GM03348 (cell line): ENCODE measurements at places on chromosomes 11 and 22.

- DNase-seq: no peak
These were observed 251.9 kb upstream of the FAT3 start for GRCh38 chr11:91972665-91973266.

DNA sequence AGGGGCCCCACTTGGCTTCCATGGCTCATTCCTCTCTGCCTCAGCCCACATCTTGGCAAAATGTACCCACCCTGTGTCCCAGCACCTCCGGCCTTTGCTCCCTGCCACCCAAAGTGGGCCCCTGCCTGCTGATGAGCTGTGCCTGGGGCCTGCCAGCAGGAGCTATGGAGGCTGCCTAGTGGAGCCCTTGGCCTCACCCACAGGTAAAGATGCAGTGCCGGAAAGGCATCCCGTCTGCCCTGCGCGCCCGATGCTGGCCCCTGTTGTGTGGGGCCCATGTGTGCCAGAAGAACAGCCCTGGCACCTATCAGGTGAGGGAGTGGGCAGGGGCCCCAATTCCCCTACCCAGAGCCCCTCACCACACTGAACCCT, 1.3 kb downstream of the TBC1D10C start:
- no peak for DNase-seq

- DNase-seq: no peak
These were observed 73.7 kb downstream of the PRCP start for GRCh38 chr11:82826526-82826925.

DNA sequence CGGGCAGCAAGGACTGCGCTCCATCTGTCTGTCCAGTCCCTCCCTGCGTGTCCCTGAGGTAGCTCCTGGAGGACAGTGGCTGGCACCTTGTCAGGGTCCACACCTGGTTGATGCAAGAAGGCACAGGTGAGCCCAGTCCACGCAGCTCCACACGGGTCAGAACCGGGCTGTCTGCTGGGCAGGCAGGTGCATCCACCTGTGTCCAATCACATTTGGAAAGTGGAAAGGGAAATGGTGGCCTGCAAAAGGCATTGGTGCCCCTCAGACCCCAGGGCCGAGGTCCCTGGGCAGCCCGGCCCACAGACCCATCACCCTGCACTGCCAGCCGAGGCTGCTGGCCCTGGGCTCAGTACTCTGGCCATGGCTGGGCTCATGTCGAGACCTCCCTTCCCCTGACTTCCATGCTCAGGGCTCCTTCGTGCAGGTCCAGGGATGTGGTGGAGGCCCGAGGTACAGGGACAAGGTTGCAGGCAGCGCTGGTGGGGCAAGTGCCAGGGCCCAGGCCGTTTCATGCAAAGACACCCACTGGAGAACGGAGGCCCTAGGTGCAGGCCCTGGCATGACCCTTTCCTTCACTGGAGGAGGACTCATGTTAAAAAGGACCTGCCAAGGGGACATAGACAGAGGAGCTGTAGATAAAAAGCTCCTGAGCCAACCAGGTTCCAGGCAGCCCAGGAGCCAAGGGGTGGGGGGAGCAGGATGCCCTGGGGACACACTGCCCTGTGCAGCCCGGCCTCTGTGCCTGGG, 38.9 kb upstream of the TH start:
- no peak for DNase-seq

- DNase-seq: no peak
These were observed 18.0 kb downstream of the PKNOX2 start for GRCh38 chr11:125182573-125182972.

- DNase-seq: no peak
These were observed 12.0 kb downstream of the SIPA1 start for GRCh38 chr11:65649656-65650546.

GRCh38 chr11:9615031-9615451, 41.6 kb downstream of the WEE1 start:
- peak; percentile 20 for DNase-seq

GRCh38 chr22:45928726-45929368, 48.1 kb downstream of the WNT7B start:
- no peak for DNase-seq

DNA sequence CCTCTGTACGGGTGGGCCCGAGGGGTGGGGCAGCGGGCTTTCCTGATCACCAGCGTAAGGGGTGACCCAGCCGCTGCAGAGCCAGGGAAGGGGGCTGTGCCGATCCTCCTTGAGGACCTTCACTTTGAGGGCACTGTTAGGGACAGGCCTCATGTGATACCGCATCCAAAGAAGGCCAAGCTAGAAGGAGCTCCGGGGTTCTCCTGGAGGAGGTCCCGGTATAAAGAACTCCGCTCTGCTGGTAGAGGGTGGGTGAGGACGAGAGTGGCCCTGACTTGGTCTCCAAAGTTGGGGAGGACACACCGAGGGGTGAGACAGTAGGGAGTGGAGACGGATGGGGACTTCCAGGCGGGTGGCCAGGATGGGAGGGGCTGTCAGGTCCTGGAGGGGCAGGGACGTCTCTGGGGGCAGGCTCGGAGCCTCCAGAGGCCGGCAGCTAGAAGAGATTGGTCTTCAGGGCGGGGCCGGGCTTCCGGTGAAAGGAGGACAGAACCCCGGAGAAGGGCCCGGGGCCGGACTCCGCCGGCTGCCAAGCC, 4.6 kb downstream of the PHOX2A start:
- DNase-seq: peak; percentile 90

- DNase-seq: no peak
These were observed 1066.1 kb downstream of the BRD1 start for GRCh38 chr22:48761546-48761945.

- DNase-seq: peak; percentile 44
These were observed 1077.9 kb downstream of the DLG2 start for GRCh38 chr11:84549217-84549616.
